ENCODE measurements at places on chromosomes 5 and 9.

- DNase-seq = no peak
These were observed 87.3 kb downstream of the LHFPL2 start for GRCh38 chr5:78561261-78561660.

GRCh38 chr5:153352685-153353219 lies 137.7 kb upstream of the GRIA1 start:
- no peak for DNase-seq

GRCh38 chr5:117218789-117219188 lies 644.2 kb upstream of the SEMA6A start:
- DNase-seq = no peak

GRCh38 chr9:131874447-131874846 lies 134.6 kb upstream of the RAPGEF1 start:
- no peak for DNase-seq

- DNase-seq = no peak
These were observed 828 bp upstream of the TRIO start for GRCh38 chr5:14142202-14142826.

DNA sequence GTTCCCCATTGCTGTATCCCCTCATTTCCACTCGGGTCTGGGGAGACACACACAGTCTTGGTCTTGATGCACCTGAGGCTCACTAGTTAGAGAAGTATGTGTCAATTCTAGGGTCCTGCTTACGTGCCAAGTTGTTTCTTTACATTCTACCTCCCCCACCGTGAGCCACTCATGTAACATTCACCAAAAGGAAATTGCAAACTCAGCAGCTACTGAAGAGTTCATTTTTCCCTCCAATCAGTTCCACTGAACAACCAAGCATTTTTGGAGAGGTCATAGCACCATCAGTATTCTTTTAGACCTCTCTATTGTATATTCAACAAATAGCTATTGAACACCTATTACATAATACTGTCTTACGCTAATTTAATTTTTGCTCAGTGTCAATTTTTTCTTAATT lies 281.1 kb downstream of the SH3GL2 start:
- no peak for DNase-seq

- DNase-seq = no peak
These were observed 281.5 kb downstream of the GADD45G start for GRCh38 chr9:89886281-89886700.

GRCh38 chr5:170306381-170306831 lies 8.8 kb upstream of the LCP2 start:
- DNase-seq = no peak

- no peak for DNase-seq
These were observed 9.9 kb downstream of the MIER3 start for GRCh38 chr5:56941981-56942380.

DNA sequence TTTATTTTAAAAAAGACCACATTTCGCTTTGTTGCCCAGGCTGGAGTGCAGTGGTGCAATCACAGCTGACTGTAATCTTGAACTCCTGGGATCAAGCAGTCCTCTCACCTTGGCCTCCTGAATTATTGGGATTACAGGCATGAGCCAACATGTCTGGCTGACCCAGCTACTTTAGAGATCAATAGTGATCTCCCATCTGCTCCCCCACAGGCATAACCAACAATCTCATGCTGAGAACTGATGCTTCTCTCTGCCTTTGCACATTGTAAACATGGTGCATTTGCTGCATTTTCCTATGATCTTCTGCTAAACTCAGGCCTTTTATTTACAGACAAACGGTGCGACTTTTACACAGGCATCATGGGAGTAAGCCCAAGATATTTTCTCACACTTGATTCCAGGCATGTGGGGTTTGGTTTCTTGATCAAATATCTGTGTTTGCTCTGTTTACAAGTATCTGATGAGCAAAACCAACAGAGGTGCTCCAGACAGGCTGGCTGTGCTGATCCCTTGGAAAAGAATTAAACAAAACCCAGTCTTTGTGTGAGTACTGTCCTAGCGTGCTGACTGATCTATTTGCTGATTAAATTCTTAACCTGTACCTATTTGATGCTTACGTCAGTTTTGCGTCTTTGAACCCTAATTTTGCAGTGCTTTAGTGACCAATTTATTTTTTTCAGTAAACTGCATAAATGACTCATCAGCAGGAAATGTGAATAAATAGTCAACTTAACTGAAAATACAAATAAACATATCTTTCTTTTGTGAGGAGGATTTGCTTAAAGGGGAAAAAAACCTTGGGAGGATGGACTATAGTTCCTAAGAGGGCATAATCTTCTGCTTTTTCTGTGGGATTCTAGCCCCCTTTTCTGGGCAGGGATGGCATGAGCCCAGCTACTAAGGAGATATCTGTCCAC lies 191.7 kb upstream of the NR3C1 start:
- no peak for DNase-seq

- no peak for DNase-seq
These were observed 16.3 kb downstream of the FAM163B start for GRCh38 chr9:133592731-133593409.
